ENCODE measurements at places on chromosomes 2 and 18.

DNA sequence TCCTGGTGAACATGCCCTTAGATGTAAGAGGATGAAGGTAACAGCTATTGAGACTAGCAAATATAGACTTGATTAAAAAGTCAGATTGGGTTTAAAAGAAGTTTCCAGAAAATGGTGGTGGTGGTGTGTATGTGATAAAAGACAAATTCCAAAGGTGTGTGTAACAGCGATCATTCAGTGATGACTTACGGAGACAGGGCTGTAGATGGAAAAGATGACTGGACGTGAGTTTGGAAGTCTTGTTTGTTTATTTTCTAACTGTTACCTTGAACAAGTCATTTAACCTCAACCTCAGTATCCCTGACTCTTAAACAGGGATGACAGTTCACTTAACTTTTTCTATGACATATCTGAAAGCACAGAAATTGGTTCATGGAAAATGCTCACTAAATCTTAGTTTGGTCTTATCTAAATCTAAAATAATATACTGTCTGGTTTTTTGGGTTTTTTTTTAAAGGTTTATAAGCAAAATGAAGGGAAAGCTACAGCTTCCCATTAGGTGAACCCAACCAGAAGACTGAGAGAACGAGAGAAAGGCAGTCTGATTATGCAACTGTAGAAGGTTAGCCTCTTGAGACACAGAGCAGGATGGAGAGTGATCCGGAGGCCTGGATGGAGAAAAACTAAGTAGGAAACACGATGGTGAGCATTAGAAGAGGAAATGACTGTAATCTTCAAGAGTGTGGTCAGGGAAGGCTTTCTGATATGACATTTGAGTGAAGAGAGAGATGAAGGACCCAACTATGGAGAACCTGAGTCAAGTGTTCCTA is 71.9 kb downstream of the TCF4 start:
- DNase-seq = no peak

DNA sequence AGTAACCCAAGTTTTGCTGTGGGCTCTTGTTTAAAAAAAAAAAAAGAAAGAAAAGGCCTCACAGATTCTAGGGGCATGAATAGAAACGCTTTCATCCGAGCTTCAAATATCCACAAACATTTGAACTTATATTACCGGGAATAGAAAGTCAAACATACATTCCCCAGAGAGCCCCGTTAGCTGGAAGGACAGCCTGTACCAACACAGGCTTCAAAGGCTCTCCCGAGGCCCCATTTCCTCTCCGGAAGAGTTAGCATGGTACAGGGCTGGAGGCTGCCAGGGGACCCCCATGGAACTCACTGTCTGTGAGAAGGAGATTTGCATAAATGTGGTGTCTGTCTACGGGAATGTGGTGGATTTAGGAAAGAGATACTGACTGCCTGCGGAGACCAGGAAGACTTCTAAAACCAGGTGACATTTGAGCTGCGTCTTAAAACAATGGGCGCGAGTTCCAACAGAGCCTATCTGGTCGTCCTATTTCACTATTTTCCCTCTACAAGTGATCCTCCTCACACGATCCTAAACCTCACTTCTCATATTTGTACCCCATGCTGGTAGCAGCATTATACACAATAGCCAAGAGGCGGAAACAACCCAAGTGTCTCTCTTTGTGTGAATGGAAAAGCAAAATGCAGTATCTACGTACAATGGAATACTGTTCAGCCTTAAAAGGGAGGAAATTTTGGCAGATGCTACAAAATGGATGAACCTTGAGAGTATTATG is 820 bp upstream of the MATN3 start:
- no peak for DNase-seq

DNA sequence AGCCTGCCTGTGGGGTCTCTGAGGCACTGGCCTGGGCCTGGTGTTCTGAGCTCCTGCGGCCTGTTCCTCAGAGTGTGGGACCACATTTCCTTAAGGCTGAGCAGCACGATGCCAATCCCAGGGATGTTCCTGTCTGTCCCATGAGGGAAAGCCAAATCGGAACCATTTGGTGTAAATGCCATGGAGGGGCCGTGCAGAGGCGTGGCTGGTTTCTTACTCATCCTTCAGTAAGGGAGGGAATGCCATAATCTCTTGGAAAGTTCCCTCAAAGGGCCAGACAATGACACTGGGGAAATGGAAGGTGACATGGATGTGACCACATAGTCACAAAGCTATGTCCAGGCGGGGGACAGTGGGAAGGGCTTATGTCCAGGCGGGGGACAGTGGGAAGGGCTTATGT is 14.4 kb upstream of the PTMA start:
- no peak for DNase-seq

GRCh38 chr2:219269362-219270054 is 9.7 kb upstream of the DNAJB2 start:
- no peak for DNase-seq

DNA sequence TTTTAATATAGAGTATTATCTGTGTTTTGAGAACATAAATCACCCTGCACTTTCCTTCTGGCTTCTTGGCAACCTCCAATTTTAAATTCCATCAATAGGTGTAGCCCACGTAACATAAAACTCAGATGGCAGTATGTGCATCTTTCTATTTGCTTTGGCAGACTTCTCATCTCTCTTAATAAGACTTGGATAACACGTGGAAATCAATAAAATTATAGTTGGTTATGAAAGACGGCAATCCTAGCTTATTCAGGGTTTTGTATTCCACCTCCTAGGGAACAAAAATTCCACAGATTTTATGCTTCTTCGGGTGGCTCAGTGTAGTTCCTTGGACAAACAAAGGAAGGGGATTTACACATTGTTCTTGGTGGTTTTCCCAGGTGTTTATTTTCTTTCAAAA is 299.3 kb downstream of the RND3 start:
- no peak for DNase-seq

GRCh38 chr2:122366969-122367645 is 611.7 kb downstream of the TSN start:
- DNase-seq = no peak

DNA sequence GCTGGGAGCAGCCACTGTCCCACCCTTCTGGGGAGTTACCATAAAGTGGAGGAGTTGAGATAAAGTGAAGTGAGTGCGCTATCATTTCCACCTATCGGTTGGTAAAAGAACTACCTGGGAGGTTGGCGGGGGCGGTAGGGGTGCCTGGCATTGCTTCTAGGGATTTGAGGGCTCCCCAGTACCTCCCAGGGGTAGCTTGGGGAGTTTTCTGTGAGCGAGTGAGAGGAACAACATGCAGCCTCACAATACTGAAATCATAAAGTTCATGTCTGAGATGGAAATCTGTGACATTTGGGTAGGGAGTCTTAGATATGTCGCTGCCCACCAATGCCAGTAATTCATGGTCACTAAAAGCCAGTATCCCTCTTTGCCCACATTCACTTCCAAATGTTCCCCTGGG is 68.7 kb downstream of the PRKCE start:
- DNase-seq = no peak

- no peak for DNase-seq
Observed at GRCh38 chr2:232982926-232983668, 30.0 kb downstream of the NGEF start.

DNA sequence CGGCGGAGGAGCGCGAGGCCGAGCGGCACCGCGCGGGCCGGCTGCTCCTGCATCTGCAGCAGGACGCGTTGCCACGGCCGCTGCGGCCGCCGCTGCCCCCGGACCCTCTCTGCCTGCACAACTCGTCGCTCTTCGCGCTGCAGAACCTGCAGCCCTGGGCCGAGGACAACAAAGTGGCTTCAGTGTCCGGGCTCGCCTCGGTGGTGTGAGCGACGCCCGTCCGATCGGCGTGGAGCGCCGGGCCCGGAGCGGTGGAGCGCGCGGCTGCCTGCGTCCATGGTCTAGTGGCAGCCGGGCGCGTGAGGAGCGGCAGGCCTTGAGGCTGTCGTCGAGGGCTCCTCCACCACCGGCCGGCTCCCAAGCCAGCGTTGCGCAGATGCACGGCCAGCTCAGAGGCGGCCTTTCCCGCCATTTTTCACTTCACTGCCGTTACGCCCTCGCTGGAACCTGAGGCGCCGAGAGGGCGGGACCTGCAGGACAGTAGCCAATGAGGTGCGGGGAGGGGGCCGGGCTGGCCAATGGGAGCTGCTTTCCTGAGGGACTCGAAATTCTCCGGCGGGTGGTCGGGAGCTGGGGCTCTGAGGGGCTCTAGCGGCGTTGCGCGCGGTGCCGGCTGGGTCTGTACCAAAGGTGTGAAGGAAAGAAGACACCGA is 1.9 kb downstream of the TLX2 start:
- peak; percentile 46 for DNase-seq

DNA sequence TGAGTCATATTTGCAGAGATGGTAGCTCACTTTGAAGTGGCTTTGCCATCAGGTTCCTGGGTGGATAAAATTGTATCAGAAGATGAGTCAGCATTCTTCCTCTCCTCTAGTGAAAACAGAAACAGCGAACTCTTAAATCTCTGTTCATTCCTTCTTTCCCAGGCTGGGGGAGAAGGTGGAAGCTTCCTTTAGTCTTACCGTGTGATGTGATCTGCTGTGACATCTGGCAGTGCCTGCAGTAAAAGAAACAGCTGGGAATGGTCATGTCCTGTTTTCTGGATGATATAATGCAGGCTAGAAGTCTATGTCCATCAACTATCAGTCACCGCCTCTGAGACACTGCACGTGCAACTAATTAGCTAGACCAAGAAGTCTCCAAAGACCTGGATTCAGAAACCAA is 171.6 kb downstream of the VAPA start:
- no peak for DNase-seq

DNA sequence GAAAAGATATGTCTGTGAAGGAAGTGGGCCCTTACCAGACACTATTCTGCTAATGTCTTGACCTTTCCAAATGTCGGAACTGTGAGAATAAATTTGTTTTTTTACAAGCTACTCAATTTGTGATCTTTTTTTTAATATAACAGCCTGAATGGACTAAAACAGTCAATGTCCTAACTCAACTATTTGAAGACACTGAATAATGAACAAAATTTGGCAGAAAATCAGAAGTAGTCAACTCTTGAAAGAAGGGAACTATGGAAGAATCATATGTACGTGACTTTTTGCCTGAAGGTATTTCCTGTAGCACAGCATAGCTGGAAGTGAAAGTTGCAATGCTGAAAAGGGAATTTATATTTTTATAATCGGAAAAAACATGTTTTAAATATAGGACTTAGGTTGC is 351.8 kb upstream of the TFPI start:
- no peak for DNase-seq

- DNase-seq = no peak
Observed at GRCh38 chr18:49100226-49100968, 149.6 kb upstream of the SMAD7 start.

DNA sequence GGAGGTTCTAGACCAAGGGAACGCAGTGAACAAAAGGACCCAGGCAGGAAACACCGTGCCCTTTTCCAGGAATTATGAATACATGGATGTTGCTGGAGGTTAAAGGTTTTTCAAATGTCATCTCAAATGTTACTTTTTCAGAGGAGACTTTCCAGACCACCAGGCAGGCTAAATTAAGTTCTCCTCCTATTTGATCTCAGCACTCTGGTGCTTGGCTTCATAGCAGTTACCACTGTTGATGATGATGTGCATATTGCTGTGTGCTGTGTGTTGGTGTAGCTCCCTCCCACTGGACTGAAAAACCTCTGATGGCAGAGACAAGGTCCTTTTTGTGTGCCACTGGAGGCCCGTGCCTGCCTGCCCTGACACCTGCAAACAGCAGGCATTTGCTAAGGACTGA is 137.3 kb upstream of the PTPRM start:
- no peak for DNase-seq

- DNase-seq = no peak
Observed at GRCh38 chr18:44128365-44128764, 552.3 kb upstream of the SETBP1 start.

GRCh38 chr2:101173707-101174295 is 22.6 kb upstream of the TBC1D8 start:
- no peak for DNase-seq

- no peak for DNase-seq
Observed at GRCh38 chr2:74867841-74868658, 34.1 kb downstream of the HK2 start.

DNA sequence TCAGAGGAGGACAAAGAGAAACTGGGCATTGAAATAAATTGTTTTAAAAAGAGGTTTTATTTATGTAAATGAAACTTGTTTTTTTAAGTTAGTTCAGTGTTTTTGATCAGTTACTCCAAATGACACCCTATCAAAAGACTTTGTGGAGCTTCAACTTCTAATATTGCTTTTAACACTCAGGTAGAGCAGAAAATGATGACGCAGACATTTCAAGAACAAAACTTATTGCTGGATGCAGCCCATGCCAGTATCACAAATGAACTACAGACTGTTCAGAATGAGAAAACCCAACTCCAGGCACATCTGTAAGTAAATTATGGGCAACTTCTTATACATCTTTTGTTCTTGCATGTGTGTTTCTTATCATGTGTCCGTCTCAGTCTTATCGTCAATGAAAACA is 36.4 kb downstream of the CCDC150 start:
- DNase-seq = no peak

DNA sequence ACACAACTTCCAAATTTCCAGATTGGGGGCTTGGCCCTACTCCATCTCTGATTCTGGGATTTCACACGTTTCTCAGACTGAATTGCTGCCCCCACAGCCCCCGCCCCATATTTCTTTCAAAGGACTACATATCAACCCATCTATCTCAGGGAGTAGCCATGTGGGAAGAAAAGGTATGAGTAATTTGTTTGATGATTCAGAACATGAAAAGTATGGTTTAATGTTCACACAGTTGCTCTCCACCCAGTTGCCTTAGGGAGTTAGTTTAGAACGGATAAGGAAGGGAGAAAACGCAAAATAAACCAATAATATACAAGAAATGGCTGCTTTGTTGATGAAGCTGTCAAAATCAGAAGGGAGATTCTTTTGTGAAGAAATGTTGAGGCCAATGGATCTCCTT is 145.1 kb downstream of the PIEZO2 start:
- DNase-seq = no peak

- no peak for DNase-seq
Observed at GRCh38 chr2:8661235-8661634, 20.6 kb upstream of the ID2 start.

DNA sequence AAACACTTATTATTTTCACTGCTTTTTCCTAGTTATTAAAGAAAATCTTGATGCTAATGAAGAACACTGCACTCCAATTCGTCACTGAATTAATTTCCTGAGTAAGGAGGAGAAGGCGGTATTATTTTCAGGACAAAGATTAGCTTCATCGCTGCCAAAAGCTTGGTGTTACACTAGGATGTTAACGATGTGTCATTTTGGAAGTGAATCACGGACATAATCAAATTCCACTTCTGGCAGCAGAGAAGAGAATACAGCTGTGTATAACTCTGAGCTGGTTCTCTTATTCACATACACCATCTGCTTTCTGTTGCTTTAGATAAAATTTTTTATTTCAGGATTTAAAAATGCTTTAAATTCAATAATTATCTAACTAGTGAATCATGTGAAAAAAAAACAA is 74.1 kb downstream of the SCG2 start:
- no peak for DNase-seq

- no peak for DNase-seq
Observed at GRCh38 chr2:128404709-128405466, 86.2 kb upstream of the HS6ST1 start.

DNA sequence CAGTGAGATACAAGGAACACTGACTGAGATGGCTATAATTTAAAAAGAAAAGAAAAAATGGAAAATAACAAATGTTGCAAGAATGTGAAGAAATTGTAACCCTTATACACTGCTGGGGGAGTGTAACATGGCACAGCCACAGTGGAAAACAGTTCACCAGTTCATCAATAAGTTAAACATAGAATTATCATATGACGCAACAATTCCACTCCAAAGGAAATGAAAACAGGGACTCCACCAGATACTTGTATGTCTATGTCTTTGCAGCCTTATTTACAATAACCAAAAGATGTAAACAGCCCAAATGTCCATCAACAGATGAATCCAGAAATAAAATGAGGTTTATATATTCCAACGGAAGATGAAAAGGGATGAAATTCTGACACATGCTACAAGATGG is 30.8 kb downstream of the DDX18 start:
- DNase-seq = no peak
